ENCODE measurements at places on chromosomes 4 and X.

DNA sequence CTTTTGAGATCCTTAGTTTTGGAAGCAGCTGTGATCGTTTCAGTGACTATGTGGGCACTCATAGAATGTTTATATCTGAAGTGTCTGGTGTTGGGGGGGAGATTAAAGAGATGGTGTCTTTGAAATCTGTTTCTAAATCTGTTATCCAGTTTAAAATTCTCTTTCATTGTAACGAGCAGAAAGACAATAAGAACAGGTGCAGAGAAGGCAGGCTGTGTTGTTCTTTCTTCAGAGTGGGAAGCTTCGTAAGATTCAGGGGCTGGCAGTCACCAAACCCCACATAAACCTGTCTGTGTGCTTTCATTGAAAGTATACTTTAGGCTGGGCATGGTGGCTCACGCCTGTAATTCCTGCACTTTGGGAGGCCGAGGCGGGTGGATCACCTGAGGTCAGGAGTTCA lies 16.3 kb upstream of the DHRSX start:
- DNase-seq = no peak

DNA sequence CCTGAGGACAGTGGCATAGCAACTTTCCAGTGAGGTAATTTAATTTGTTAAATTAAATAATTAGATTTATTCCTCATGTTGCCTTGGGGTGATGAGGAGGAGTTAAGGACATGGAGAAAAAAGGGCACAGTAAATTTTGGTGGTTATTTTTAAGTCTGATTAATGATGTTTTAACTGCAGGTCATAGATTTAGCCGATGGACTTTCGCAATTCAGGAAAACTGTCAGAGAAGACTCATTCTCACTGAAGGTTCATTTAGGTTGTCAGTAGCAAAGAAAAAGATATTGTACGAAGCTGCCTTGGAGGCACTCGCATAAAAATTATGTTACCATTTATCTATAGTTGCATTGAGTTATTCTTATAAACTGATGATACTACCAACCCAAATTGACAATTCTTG lies 164.2 kb upstream of the PITX2 start:
- no peak for DNase-seq

GRCh38 chrX:41734530-41734929 lies 10.5 kb downstream of the GPR82 start:
- no peak for DNase-seq

DNA sequence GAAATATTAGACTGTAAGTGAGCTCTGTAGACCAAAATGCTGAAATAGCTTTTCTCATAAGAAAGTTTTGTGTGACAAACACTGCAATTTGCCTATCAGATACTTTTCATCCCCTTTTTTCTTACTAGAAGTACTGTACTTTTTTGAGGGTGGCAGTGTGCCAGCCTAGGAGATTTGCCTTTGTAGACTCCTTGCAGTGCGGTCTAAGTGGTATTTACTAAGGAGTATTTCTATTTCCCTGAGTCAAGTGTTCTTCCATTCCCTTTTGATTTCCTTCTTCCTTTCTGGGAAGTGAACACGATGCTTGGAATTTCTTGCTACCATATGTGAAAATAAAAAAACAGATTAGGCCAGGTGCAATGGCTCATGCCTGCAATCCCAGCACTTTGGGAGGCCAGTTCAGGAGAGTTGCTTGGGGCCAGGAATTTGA lies 34.6 kb downstream of the PDLIM5 start:
- no peak for DNase-seq

DNA sequence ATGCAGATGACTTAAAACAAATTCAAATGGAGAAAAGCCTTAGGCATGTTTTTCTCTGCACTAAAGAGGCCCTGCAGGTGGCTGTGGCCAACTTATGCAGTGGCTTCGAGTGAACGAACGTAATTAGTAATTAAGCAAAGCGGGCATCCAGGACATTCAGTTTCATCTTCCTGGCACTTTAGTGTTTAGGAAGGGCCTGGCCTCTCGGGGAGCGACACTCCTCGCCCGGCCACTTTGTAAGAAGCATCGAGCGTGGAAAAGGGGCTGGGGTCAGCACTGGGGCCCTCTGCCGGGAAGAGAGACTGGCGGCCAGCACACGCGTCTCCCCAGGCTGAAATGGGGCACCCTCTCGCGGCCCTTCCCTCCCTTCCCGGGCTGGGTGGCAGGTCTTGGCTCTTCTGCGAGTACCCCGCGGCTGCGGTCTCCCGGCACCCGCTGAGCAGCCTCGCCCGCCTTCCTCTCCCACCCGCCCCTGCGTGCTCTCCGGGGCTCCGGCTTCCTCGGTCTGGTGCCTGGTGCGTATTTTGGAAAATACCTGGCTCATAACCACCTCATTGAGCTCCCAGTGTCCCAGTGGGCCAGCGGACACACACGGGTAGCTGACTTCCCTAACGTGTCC lies 677 bp upstream of the CYP4V2 start:
- DNase-seq = peak; percentile 17

- no peak for DNase-seq
These were observed 9.4 kb upstream of the AP1S2 start for GRCh38 chrX:15864023-15864422.

DNA sequence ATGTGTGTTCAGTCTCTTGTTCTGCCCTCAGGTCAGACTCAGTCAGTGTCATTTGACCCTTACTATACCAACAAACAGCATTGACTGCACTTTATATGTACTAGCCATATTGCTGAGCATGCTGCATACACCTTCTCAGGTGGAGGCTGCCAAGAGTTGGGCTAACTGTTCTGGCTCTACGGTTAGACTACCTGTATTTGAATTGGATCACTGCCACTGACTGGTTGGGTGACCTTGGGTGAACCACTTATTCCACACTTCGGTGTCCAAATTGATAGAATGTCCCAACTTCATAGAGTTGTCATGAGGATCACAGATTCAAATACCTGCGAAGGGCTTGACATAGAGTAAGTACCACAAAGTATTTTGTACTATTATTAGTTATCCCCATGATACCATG lies 91.2 kb upstream of the GPR50 start:
- no peak for DNase-seq

GRCh38 chrX:20016616-20016945 lies 25.7 kb upstream of the BCLAF3 start:
- DNase-seq = no peak

DNA sequence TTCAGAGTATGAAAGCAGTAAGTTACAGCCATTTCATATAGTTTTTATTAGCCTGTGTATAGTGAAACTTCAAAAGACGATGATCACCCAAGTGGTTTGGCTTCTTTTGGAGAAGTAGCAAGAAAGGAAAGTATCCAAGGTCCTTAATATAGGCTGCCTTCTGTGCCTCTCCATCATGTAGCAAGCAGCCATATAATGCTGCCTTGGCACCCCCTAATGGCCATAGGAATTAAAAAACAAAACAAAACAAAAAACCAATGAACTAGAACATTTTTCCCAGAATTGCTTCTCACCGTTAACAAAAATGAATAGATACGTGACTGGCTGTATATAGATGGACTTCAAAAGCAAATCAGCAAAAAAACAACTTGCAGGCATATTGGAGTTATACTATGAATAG lies 18.9 kb downstream of the LAMP2 start:
- DNase-seq = no peak

- DNase-seq = no peak
These were observed 16.8 kb downstream of the OCRL start for GRCh38 chrX:129556806-129557315.

DNA sequence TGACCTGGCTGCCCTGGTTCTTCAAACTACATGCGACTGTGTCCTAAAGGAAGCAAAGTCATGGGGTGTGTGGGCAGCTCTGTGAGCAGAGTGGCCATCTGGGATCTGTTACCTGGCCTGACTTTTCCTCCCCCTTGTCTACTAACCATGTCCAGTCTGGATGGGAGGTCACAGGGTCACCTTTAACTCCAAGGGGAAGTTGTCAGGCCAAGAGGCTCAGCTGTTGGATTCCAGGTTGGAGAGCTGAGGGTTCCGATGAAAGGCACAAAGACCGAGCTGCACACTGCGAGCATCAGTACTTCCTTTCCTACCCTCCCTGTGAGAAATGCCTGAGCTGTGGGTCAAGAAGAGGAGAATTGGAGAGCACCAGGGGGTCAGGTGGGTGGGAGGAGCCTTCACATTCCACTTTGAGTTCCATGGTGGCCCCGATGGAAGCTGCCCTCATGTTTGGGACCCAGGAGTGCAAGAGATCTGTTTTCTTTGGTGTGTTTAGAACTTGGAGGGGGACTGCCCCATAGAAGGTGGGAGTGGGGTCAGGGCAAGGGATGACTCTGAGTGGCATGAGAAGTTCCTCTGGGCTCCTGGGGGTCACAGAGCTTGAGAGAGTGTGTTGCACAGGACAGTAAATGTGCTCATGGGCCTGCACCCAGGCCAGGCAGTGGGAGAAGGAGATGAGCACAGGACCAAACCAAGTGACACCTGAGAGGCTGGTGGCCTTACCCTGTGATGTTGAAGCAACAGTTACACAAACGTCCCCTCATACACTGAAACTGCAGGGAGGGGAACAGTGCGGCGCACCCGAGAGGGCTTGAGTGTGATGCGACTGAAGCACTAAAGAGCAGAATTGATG lies 36.2 kb downstream of the RGS12 start:
- DNase-seq = no peak

- DNase-seq = no peak
These were observed 14.5 kb downstream of the TNIP2 start for GRCh38 chr4:2741626-2742025.

DNA sequence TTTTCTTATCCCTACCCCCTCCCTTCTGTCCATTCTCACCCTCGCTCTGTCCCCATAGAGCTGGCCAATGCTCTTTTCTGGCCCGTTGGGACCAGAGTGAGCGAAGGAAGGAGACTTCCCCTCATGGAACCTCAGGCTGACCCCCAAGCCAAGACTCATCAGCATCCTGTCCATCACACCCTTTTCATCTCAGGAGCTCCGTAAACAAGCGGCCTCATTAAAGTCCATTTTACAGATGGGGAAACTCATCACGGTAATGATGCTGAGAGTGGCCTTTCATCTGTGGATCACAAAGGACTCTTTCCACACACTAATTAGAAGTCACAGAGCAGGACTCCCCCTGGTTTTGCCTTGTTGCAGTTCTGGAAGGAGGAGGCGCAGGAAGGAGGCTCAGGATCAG lies 67.4 kb upstream of the SLC34A2 start:
- no peak for DNase-seq
